ENCODE measurements at places on chromosomes 11 and 22.
A peak's percentile ranks its signal among the peaks of the same experiment; 100 is the strongest.

- no peak for DNase-seq
Measured at GRCh38 chr11:32395127-32395526, 40.2 kb downstream of the WT1 start.

DNA sequence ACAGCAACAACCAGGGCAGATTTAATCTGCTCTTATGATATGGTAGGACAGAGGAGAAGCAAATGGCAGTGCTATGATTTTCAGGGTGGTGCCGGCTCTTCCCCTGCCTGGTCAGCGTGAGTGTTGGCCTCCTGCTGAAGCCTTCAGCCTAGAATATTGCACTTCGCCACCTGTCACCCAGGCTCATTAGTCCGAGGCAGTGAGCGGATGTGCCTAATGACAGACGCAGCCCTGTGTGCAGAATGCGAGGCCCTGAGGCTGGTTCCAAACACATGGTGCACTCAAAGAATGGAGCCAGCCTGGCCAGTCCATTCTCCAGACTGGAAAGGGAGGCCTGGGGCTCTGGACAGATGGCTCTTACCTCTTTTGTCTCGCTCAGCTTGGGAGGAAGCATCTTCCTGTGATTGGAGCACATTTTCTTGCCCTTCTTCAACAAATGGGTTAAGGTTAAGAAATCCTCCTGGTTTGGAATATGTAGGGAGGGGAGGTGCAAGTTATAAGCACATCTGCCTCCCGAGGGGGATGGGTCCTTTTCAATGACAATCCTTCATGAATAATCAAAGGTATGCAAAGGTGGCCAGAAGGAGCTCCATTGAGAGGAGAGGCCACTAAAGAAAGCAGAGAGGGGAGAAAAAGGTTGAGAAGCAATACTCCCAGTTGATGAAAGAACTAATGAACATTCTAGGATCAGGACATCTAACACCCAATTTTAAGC is 39.7 kb upstream of the GALNT18 start:
- no peak for DNase-seq

- DNase-seq: peak; percentile 34
Measured at GRCh38 chr11:78256962-78257361, 68.2 kb downstream of the USP35 start.

DNA sequence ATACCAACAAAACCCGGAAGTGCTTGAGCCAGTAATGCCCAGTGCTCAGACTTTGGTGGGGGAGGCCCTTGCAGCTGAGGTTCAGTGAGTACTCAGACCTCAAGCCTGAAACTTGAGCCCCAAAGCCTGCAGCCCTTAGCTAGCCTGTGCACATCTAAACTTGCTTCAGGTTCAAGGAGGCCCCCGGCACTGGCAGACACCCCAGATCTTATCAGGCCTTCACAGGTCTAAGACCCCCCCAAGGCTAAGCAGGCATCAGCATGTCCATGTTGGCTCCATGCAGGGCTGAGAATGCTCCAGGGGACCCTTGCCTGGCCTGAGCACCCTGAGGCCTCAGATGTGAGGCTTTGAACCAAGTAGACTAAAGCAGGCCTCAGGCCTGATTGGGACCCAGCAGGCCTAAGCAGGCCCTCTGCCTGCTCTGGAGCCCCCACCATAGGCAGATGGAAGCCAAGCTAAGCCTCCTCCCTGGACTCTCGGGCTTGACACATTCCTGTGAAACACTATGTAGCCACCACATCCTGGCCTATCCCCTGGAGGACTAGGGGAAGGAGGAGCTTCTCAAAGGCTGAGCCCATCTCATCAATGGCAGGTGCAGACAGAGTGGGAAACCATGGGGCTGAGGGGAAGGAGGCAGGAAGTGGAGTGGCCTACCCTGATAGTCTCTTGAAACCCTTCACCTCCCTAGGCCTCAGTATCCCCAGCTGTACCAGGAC is 1.2 kb upstream of the CASTOR1 start:
- no peak for DNase-seq

GRCh38 chr11:128544471-128545051 is 42.8 kb downstream of the ETS1 start:
- DNase-seq: no peak

DNA sequence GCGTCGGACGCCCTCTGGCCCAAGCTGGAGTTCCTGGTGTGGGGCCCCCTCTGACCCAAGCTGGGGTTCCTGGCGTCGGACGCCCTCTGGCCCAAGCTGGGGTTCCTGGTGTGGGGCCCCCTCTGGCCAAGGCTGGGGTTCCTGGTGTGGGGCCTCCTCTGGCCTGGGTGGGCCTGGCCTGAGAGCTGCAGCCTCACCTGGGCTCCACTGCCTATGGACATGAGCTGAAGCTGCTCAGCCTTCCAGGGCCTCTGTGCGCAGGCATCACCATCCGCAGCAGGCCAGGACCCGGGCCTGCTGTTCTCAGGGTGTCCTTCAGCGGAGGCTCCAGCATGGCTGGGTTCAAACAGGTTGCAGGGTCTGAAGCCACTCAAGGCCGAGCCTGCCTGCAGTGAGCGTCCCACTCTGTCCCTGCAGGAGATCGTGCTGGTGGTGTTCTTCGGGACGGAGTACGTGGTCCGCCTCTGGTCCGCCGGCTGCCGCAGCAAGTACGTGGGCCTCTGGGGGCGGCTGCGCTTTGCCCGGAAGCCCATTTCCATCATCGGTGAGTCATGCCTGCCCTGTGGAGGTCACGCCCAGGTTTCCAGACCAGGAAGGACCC is 125.5 kb downstream of the KCNQ1 start:
- no peak for DNase-seq

DNA sequence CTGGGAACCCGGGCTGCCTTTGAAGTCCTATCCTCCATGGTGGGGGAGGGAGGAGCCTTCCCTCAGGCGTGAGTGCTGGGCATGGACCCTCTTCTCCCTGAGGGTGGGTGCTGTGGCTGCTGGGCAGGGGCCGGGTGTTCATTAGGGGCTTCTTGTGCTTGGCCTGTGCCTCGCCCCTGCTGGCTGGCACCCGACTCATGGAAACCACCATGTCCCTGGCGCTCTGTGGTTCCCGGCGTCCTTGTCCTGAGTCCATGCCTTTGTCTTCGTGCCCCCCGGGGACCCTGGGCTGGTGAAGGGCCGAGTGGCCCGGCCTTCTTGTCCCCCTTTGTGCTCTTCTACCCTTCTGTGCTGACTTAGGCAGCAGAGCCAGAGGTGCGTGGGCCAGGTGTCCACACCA is 23.2 kb downstream of the TPCN2 start:
- no peak for DNase-seq

DNA sequence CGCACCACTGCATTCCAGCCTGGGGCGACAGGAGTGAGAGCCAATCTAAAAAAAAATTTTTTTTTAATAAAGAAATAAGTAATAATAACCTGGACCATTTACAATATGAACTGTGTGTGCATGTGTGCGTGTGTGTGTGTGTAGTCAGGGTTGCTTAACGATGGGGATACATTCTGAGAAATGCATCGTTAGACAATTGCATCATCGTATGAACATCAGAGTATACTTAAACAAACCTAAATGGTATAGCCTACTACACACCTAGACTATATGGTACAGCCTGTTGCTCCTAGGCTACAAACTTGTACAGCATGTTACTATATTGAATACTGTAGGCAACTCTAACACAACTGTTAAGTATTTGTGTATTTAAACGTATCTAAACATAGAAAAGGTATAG is 26.4 kb downstream of the RDX start:
- DNase-seq: no peak

- peak; percentile 95 for DNase-seq
Measured at GRCh38 chr11:113875234-113876073, at the start of gene USP28. USP28 (minus strand) TSS chr11:113875572; CDS start chr11:113875501, 71 bp downstream.

GRCh38 chr11:92342034-92342720 is 117.6 kb downstream of the FAT3 start:
- DNase-seq: no peak

DNA sequence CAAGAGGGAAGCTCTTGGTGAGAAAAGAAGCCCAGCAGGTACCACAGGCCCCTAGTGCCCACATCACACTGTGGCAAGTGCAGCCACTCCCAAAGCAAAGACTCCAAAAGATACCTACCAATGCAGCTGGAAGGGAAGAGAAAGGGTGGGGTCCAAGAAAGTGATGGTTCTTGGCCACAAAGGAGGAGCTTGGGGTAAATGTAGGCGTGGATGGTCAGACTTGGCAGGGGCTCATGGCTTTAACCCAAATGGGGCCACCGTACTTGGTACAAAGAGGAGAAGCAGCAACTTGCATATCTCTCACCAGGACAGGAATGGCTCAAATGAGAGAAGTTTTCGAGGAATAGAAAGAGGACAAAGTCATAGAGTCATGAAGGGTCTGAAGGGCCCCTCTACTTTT is 4.8 kb downstream of the MAP3K11 start:
- DNase-seq: no peak

DNA sequence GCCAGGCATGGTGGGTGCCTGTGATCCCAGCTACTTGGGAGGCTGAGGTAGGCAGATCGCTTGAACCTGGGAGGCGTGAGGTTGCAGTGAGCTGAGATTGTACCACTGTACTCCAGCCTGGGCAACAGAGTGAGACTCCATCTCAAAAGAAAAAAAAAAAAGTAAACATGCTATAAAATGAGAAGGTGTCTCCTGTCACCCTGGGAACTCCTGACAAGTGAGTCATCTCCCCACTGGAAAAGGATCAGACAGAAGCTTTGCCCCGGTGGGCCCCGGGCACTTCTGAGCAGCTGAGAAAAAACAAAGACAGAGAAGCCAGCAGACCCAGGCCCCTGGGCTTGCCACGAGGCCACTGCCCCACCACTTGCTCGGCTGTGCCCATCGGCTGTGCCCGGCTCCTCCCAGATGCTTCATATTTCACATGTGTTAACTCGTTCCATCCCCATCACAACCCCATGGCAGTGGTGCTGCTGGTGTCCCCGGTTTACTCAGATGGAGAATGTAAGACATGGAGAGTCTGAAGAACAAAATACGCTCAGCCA is 22.3 kb downstream of the TTLL1 start:
- no peak for DNase-seq

DNA sequence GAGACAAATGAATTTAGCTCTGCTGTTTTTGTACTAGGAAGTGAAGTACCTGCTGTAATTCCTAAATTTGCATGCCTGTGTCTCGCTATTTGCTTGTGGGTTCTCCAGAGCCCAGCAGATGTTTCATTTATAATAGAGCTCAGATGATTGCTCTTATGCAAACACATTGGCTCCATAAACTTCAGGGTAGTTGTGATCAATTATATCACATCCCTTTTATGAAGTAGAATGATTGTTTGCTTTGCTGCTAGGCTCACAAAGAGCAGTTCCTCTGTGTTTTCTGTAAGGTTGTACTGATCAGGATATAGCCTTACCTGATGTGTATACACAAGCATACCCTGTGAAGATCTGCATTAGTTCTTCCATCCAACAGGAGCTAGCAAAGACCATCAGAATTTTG is 64.1 kb downstream of the C11orf87 start:
- DNase-seq: no peak

GRCh38 chr11:35317253-35317652 is 102.1 kb downstream of the SLC1A2 start:
- no peak for DNase-seq

DNA sequence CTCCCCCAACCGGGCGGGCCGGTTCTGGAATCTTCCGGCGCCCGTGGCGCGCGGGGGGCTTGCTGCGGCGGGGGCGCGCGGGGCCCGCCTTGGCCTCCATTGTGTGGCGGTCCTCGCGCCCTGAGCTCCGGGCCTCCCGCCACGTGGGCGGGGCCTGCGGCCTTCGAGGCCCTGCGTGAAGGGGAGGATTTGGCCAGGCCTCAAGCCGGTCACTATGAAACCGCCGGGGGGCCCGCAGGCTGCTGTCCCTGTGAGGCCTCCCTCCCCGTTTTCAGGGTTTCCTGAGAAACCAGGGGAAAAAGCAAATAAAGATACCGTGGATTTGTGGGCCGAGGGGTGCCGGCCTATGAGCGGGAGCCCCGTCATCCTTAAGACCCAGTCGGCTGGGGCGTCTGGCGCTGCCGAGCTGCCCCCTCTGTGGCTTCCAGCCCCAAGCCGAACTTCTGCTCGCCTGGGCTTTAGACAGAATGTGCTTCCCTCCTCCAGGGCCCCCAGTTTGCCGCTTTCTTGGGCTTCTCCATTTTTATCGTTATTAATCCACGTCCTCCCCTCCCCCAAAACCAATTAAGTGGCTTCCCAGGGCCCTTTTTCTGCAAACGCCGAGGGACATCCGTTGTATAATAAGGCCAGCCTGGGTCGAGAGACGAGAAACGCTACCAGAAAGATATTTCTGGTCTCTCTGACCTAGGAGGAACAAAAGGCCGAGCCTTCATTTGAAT is 602 bp downstream of the EWSR1 start:
- DNase-seq: peak; percentile 79

GRCh38 chr11:20221566-20221965 is 61.3 kb upstream of the DBX1 start:
- no peak for DNase-seq

DNA sequence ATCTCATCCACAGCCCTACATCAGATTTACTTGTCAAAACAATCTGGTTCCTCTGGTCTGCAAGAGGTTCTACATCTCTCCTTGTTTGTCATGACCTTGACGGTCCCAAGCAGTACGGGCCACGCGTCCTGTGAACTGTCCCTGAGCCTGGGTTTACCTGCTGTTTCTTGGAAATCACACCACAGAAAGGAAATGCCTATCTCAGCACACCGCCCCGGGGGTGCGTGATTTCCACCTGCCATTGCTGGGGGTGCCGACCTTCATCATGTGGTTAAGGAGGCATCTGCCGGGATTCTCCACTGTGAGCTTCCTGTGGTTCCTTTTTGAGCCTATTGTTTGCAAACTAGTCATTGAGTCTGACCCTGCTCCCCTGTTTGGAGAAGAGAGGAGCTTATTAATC is 1363.4 kb downstream of the BRD1 start:
- no peak for DNase-seq

- DNase-seq: no peak
Measured at GRCh38 chr11:29293825-29294224, 723.0 kb downstream of the KCNA4 start.

DNA sequence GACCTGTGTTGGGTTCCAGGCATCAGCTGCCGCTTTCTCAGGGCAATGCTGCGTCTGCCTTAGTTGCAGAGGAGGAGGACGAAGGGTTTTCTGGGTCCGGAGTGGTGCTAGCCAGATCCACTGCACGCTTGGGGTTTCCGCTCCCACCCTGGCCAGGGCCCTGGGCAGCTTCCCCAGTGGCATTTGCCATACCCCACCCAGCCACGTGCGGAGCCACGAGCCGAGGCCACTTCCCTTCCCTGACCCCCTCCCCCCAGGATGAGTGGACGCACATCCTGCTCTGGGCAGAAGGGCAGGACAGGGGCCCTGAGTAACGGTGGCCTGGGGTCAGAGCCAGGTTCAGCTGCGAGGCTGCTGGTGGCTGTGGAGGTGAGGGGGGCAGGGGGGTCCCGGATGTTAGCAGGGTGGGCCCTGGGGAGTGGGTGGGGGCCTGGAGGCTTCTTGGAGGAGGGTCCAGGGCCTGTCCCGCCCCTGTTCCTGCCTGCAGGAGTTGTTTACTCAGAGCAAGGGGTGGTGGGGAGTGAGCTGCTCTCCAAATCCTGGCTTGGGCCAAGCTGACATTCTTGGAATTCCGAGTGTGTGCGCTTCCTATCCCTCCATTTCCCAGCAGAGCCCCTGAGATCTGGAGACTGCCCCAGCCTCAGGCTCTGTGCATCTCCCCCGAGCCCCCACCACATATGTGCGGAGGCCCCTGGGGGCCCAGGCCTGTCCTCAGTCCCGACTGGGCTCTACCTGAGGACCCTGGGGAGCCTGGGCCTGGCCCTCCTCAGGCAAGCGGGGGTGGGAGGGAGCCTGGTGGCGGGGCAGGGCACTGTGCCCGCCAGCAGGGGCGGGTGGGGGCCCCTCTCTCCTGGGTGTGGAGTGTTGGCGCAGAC is 1.4 kb downstream of the TSPAN4 start:
- no peak for DNase-seq
